Activated CD8-positive, alpha-beta memory T cell treated with anti-CD3 and anti-CD28 coated beads for 24 hours (primary cell): ENCODE measurements at places on chromosomes 16 and 17.

DNA sequence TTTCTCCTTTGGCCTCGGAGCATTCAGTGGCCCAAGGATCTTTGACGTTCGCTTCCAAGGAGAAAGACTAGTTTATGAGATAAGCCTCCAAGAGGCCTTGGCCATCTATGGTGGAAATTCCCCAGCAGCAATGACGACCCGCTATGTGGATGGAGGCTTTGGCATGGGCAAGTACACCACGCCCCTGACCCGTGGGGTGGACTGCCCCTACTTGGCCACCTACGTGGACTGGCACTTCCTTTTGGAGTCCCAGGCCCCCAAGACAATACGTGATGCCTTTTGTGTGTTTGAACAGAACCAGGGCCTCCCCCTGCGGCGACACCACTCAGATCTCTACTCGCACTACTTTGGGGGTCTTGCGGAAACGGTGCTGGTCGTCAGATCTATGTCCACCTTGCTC, 1.4 kb downstream of the AOC3 start:
- DNase-seq = no peak

GRCh38 chr17:77504652-77505155, 363.9 kb downstream of the SEC14L1 start:
- no peak for DNase-seq

DNA sequence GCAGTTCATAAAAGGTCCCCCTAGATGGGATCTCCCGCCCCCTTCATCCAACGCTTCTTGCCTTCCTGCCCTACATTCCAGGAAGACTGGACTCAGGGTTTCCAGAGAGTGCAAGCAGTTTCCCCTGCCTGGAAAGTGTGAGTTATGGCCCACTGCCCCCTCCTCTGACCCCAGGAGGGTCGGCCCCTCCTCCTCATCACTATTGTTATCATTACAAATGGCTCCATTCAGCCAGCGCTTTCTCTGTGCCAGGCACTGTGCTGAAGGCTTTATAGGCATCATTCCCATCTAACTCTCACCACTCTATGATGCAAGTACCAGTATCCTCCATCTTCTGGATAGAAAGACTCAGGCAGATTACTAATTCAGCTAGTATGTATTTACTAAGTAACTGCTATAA, 90.7 kb downstream of the USP31 start:
- DNase-seq = no peak

DNA sequence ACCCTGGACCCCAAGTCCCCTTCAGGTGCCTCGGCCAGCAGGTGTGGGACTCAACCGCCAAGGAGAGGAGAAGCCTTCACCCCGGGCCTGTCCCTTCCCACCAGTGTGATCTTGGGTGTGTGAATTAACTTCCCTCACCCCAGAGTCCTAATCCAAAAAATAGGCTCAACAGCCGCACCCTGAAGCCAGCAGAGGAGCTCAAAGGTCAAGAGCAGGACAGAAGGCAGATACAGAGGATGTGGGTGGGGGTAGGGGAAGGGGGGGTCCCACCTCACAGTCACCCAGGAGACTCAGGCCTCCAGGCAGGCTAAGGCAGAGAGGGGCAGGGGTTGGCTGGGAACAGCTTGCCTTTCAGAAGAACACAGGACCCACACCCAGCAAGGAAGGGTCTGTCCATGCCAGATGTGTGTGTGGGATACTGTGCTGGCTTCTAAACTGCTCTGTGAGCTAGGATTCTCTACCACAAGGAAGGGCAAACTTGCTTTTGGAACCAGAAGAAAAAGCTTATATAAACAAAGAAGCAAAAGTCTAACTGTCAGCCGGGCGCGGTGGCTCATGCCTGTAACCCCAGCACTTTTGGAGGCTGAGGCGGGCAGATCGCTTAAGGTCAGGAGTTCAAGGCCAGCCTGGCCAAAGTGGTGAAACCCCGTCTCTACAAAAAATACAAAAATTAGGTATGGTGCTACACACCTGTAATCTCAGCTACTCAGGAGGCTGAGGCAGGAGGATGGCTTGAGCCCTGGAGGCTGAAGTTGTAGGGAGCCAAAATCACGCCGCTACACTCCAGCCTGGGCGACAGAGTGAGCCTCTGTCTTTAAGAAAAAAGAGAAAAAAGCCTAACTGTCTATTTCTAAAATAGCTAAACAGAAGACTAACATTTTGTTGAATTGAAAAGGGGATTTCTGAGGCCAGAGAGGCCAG, 4.6 kb downstream of the PIEZO1 start:
- no peak for DNase-seq

- DNase-seq = no peak
These were observed 26.9 kb downstream of the NSMCE1 start for GRCh38 chr16:27241658-27242057.

GRCh38 chr16:53804467-53804866, 100.5 kb downstream of the FTO start:
- no peak for DNase-seq

DNA sequence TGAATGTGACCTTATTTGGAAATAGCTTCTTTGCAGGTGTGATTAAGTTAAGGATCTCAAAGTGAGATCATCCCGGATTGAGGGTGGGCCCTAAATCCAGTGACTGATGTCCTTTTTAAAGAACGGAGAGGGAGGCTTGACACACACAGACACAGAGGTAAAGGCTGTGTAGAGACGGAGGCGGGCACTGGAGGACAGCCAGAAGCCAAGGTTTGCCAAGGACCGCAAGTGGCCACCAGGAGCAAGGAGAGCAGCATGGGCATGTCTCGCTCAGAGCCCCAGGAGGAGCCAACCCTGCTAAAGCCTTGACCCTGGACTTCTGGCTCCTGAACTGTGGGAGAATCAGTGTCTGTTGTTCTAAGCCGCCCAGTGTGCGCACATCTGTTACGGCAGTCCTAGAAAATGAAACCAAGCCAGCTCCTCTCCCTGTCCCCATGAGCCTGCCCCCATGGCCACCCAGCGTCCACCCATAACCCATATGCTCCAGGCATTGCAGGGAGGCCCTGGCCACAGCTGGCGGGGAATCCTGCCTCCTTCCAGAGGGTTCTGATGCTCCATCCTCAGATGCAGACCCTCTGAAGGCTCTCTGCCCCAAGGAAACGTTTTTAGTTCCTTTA, 15.2 kb downstream of the CNGB1 start:
- DNase-seq = no peak

- DNase-seq = no peak
These were observed 4.5 kb upstream of the MEIOB start for GRCh38 chr16:1876468-1876867.

- no peak for DNase-seq
These were observed 23.0 kb downstream of the KATNB1 start for GRCh38 chr16:57758331-57759117.

DNA sequence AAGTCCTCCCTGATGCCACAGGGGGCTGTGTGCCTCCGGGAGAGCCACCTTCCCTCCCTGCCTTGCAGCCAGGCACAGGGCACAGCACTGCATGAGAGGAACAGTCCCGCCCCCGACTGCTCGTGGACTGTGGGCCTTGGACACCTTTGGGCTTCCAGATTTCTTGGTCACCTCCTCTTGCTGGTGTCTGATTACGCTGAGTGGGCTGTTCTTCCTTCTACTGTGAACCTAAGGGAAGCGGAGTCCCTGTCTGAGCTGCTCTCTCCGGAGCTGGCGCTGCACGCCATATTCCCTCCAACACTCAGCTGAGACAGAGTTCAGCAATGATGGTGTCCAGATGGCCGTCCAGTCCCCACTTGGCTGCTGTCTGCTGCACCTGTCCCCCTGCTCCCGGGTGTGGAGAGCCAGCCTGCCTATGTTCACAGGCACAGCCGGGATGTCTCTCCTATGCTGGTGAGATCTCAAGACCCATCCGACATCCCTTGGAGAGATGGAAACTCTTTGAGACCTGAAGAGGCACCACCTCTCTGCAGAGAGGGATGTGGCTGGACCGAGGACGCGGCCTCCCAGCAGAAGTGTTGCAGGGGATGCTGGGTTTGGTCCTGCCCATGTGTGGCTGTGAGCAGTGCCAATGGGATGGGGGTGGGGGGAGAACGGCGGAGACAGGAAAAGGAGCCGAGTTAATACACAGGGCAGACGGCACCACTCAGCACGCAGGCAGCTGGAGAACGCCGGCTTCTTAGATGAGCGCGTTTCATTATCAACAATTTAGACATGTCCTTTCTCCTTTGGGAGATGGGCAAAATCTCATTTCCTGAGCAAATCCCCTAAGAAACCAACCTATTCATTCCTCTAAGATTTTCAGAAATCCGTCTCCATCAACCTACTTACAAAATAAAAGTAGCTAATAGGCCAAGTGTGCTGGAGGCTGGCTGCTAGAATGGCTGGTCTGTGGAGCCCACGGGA, 171.9 kb downstream of the ENGASE start:
- no peak for DNase-seq

DNA sequence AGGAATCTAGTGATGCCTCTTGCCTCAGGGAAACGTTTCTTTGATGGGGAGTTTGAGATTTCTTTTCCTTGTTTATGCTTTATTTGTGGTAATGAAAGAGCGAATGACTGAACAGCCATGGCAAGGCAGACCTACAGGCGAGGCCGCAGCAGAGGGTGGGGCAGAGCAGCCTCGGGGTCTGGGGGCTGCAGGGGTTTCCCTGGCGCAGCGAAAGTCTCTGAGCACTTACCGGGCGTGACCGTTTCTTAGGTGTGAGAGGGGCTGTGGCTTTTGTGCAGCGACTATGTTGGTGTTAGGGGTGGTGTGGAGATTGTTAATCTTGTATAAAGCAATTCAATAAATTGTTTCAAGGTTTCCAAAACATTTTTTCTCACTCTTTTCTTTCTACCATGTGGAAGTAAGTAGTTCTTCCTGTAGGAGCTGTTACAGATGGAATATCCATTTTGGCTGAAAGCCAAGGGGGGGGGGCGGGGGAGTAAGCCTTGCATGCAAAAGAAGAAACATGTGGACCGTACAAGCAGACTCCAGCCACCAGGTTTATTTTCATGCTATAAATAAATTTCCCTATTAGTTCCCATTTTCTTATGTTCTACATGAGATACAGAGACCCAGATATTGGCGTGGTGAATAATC, 34.8 kb downstream of the UBN1 start:
- no peak for DNase-seq

DNA sequence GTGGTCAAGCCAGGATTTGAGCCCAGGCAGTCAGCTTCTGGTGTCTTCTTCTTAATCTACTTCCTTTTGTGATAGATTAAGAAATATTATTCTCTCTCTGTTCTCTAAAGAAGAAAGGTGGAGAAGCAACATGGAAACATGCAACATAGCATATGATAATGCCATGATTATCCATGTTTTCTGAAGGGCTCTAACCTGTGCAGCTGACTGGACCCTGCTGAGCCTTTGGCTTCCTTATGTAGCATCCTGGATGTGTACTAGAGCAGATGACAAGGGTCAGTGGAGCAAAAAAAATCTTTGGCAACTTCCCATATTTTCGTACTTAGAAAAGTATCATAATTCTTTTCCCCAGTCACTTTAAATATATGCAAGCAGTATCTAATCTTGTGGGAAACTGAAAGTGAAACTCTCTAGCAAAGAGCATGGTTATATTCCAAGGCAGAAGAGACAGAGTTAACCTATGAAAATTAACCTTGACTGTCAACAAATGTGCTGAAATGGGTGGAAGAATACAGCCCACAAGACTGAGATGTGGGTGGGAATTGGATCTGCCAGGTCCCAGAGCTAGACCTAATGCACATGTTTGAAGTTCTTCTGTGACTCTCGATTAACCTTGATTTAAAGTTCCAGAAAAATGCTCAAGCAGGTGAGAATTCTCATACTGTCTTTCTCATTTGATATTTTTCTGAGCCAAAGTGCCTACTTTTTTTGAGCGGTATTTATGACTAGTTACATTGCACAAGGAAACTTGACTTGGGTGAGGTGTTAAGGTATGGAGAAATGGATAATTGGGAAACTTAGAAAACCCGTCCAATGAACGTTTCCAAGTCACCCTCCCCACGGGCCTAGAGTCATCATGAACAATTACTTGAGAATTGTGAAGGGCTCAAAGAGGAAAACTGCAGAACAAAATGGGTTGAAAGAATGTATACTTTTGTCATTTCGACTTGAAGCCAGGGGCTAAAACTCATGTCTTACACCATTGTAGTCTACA, 248.6 kb downstream of the FTO start:
- no peak for DNase-seq

- DNase-seq = no peak
These were observed 209.9 kb upstream of the C16orf82 start for GRCh38 chr16:26856791-26857190.

GRCh38 chr16:28200661-28201060, 11.1 kb downstream of the XPO6 start:
- no peak for DNase-seq

DNA sequence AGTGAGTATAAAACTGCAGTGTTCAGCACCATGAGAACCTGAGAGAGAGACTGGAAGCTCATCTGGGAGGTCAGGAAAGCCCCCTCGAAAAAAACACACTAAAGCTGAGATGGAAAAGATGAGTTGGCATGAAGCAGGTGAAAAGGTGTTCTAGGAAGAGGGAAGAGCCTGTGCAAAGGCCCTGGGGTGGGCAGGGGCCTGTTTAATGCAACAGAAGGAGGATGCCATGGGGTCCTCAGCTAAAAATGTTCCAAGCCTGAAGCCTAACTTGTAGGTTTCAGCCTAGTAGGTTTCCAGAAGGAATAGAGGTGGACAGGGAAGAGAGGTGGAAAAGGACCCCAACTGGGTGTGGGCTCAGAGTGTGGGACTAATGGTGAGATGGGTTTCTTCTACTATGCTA, 242.3 kb upstream of the ZFHX3 start:
- no peak for DNase-seq

GRCh38 chr17:78500806-78501205, 76.4 kb downstream of the DNAH17 start:
- DNase-seq = no peak

- no peak for DNase-seq
These were observed 5.4 kb upstream of the CSNK1D start for GRCh38 chr17:82278786-82279391.

DNA sequence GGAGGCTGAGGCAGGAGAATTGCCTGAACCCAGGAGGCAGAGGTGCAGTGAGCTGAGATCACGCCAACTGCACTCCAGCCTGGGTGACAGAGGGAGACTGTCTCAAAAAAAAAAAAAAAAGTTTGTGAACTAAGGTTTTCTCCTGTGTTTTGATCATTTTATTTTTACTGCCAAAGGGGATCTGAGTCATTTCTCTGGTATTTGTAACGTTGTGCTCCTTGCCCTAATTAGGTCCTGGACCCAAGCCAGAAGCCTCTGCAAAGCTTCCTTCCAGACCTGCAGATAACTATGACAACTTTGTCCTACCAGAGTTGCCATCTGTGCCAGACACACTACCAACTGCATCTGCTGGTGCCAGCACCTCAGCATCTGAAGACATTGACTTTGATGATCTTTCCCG, 32.1 kb downstream of the IST1 start:
- no peak for DNase-seq

- DNase-seq = no peak
These were observed 12.1 kb upstream of the NDUFAB1 start for GRCh38 chr16:23608194-23608593.
